ENCODE measurements at places on chromosomes 5 and 9. TPM values are rescaled to one million over a fixed set of nuclear protein-coding genes. Genes with fewer than 3 reads are reported as not detected.

The UBAP1 gene
- 56.3 TPM for polyA plus RNA-seq

The ABHD17B gene
- polyA plus RNA-seq = 31.5 TPM

The CTXN3 gene
- polyA plus RNA-seq = 3.0 TPM

The PAXX gene
- polyA plus RNA-seq = 101 TPM

The GABRA6 gene
- polyA plus RNA-seq = not detected

The GLRA1 gene
- polyA plus RNA-seq = not detected

The PCDHA11 gene
- polyA plus RNA-seq = 17.7 TPM

The ECSCR gene
- polyA plus RNA-seq = 10.6 TPM

The PROB1 gene
- 1.7 TPM for polyA plus RNA-seq

The CARD6 gene
- 0.54 TPM for polyA plus RNA-seq

The FLT4 gene
- 3.2 TPM for polyA plus RNA-seq

The TTLL11 gene
- 8.7 TPM for polyA plus RNA-seq

The TRIM32 gene
- 10.3 TPM for polyA plus RNA-seq

The KCNMB1 gene
- 0.42 TPM for polyA plus RNA-seq

The ARHGEF37 gene
- 12.7 TPM for polyA plus RNA-seq

The MLANA gene
- polyA plus RNA-seq = not detected

The ZNG1A gene
- polyA plus RNA-seq = 16.2 TPM

The SLC25A48 gene
- polyA plus RNA-seq = 23.1 TPM

The NOP16 gene
- 13.1 TPM for polyA plus RNA-seq

The ITK gene
- polyA plus RNA-seq = 0.08 TPM

The BRINP1 gene
- 25.0 TPM for polyA plus RNA-seq

The PIP5KL1 gene
- 2.4 TPM for polyA plus RNA-seq

The GRAMD2B gene
- 16.2 TPM for polyA plus RNA-seq

The MTX3 gene
- polyA plus RNA-seq = 1.9 TPM

The AP3S1 gene
- polyA plus RNA-seq = 44.6 TPM

The PCA3 gene
- polyA plus RNA-seq = not detected

The IRX2 gene
- polyA plus RNA-seq = 10.3 TPM

The UAP1L1 gene
- 24.1 TPM for polyA plus RNA-seq

The CDH10 gene
- 1.9 TPM for polyA plus RNA-seq

The THBS4 gene
- 16.0 TPM for polyA plus RNA-seq

The SURF1 gene
- polyA plus RNA-seq = 104 TPM

The FAM78A gene
- polyA plus RNA-seq = 3.5 TPM

The FBP2 gene
- polyA plus RNA-seq = not detected

The CATSPER3 gene
- 0.41 TPM for polyA plus RNA-seq

The KLHL3 gene
- 1.3 TPM for polyA plus RNA-seq

The RNF145 gene
- 33.5 TPM for polyA plus RNA-seq

The LRRC19 gene
- polyA plus RNA-seq = not detected
